ENCODE measurements at places on chromosomes 6 and 20.

GRCh38 chr20:16434062-16434664 lies 139.1 kb downstream of the KIF16B start:
- peak; percentile 59 for DNase-seq

- DNase-seq, result peak; percentile 10
Observed at GRCh38 chr6:166766769-166767168, 139.7 kb upstream of the RPS6KA2 start.

- no peak for DNase-seq
Observed at GRCh38 chr6:28809947-28810658, 113.7 kb downstream of the TRIM27 start.

- DNase-seq, result peak; percentile 90
Observed at GRCh38 chr6:42166444-42167141, 6.6 kb upstream of the GUCA1A start.

GRCh38 chr6:155717374-155717773 lies 261.7 kb upstream of the NOX3 start:
- DNase-seq, result no peak

- peak; percentile 17 for DNase-seq
Observed at GRCh38 chr6:8707956-8708772, 272.8 kb upstream of the SLC35B3 start.

Measured in colonic mucosa (tissue), 4 donors.